ENCODE measurements at places on chromosomes 1 and 21. TPM values are rescaled to one million over a fixed set of nuclear protein-coding genes. Genes with fewer than 3 reads are reported as not detected.

PYHIN1 gene
- total RNA-seq: 0.25 TPM

TRPM2 gene
- total RNA-seq: 2.0 TPM

TEX38 gene
- total RNA-seq: not detected

FH gene
- total RNA-seq: 35.7 TPM

SH3D21 gene
- 1.7 TPM for total RNA-seq

TRAF3IP3 gene
- total RNA-seq: 0.49 TPM

LAD1 gene
- total RNA-seq: not detected

PKP1 gene
- total RNA-seq: 0.25 TPM

OR2L2 gene
- total RNA-seq: under 0.01 TPM

DNASE2B gene
- not detected for total RNA-seq

CXADR gene
- total RNA-seq: 255 TPM

VHLL gene
- total RNA-seq: 0.25 TPM

RAP1GAP gene
- 22.6 TPM for total RNA-seq

GJA8 gene
- total RNA-seq: not detected

Data from temporal lobe (tissue), 4 donors.